Erythroblast (primary cell): ENCODE measurements at places on chromosomes 12 and 14.

DNA sequence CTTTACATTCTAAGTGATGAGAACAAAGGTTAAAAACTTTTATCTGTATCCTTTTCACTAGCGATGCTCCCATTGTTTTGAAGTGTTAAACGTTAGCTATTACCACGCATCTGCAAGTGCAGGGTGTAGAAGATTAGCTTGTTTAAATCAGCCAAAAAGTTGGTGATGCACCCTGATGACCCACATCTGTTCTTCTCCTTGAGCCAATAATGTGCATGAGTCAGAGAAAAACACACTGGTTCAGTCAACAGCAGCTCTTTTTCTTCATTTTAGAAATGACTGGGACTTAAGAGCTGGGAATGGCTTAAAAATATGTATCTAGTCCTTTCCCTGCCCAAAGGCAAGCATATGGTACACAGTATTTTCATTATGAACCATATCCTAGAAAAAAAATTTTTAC lies 323.5 kb upstream of the PDE3A start:
- no peak for DNase-seq

DNA sequence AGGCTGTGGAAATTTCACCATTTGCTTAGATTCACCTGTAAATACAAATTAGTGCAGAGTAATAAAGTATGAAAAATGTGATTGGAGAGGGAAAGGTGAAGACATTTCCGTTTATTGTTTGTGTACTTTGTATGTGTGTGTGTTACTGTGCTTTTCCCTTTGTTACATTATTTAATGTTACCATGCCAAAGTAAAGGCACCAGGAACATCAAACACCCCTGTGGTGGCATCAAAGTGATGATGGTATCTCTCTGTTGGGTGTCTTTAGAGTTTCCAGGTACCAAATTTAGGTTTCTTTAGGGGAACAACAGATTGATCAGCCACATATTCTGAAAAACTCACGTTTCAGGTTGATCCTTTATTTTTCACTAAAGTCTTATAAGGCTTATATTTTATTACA lies 189.0 kb upstream of the FBXO33 start:
- no peak for DNase-seq

GRCh38 chr14:50823762-50824636 lies 7.0 kb downstream of the NIN start:
- DNase-seq = no peak

- DNase-seq = no peak
Observed at GRCh38 chr12:86711731-86712130, 455.5 kb upstream of the MGAT4C start.

DNA sequence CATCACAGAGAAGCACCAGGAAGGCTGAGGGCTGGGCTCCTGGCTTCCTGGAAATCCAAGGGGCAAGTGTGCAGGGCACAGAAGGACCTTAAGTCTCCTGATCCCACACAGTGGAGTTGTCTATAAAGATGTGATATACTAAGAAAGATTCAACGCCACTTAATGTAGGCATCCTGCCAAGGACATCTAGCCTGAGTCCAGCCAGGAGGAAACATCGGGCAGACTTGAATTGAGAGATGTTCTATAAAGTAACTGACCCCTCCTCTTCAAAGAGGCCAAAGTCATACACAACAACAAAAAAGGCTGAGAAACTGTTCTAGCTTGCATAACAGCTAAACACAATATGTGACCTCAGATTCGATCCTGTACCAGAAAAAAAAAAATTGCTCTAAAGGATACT lies 299.5 kb upstream of the NOS1 start:
- DNase-seq = no peak

DNA sequence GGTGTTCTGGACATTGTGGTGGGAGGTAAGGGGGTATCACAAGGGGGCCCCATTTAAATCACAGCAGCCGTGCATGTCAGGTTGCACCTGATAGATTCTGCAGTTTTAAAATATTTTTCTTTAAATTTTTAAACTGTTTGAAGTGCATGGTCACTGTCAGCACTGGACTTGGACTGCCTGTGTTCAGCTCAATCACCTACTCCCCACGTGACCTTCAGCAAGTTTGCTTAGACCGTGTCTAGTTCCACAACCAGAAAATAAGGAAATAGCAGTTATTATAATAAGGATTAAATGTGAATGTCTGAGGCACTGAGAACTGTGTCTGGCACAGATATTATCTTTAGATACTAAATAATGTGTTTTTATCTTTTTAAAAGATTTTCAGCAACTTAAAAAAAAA lies 64.7 kb downstream of the ESR2 start:
- no peak for DNase-seq
